ENCODE measurements at places on chromosomes 4 and X.

DNA sequence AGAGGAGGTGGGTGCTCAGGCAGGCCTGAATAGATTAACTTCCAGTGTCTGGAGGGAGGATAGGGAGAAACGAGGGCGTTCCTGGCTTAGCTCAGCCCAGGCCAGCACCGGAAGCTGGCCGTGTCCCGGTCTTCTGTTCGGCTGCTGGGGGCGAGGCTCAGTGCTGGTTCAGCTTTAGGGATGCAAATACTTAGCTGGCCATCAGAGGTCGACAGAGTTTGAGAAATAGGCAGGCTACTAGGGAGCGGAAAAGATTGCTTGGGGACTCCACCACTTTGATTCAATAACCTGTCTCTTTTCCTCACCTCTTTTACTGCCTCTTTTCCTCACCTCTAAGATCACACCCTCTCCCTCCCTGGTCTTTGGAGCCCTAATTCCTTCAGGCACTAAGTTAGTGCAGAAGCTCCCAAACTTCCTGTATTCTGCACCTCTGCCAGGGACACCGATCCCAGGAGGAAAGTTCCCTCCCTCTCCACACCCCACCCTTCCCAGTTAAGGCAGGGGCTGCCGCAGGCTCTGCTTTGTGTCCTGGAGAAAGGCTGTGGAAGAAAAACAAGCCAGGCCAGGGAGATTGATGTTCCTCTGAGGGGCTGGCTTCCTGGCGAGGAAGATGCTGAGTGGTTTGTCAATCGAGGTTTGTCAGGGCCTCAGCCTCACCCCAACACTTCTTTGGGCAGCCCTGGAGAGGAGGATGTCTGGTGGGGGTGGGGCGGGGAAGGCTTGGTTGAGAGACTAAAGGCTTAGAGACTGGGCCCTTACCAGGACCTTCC lies 6.0 kb upstream of the EFNB1 start:
- DNase-seq = peak; percentile 65

- DNase-seq = no peak
Observed at GRCh38 chrX:137574784-137575293, 8.9 kb downstream of the ZIC3 start.

DNA sequence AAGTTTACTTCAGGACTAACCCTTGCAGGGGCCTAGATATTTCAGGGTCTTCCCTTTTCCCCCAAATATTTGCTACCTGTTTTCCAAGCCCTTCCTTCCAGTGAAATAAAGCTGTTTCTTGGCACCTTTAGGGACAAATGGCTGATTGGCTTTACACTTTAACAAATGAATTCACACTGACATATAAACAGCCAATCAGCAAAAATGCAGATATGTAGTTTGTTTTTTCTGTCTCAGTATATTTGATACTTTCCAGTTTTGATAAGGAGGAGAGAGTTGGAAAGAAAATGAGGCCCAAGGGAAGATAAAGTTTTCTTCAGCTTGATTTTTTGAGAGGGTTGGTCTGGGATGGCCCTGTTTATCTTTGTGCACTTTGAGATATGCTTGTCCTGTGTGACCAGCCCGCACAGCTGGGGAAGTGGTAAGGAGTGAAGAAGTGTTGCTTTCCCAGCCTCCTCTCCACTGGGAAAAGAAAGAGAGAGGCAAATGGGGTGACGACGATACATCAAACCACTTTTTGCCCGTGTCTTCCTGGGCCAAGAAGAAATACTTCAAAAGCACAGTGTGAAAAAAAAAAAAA lies 67.5 kb downstream of the MGST2 start:
- DNase-seq = no peak

- DNase-seq = peak; percentile 85
Observed at GRCh38 chr4:33073811-33074210, 2353.6 kb downstream of the PCDH7 start.

DNA sequence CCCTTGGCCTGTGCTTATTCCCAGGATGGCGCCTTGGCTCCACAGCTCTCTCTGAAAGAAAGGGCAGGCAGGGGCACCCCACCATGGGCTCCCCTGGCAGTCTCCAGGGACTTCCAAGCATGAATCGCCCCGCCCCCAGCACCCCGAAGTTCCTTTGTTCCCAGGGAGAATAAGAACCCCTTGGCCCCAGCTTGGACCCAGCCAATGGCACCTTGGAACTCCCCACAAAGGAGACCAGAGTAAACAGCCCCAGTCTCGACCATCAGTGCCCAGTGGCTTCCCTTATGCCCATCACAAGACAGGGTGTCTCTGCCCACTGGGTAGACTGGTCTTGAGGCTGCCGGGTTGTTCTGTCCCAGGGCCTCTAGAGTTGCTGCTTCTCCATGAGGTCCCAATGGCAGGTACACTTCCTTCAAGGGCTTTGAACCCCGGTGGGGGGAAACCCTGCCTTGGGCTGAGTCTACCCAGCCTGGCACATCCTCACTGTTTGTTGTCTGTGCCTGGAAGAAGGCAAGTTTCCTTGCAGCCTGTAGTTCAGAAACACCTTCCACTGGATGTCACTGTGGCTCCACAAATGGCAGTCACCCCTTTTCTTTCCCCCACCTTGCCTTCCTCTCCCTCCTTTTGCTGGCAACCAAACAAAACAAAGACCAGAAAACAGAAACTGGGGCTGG lies 30.8 kb downstream of the NBDY start:
- DNase-seq = no peak

- no peak for DNase-seq
Observed at GRCh38 chr4:102076622-102077021, 268.7 kb downstream of the SLC39A8 start.

GRCh38 chr4:75598390-75598789 lies 31.9 kb downstream of the CDKL2 start:
- DNase-seq = peak; percentile 56

- no peak for DNase-seq
Observed at GRCh38 chrX:17414839-17415238, 39.8 kb downstream of the NHS start.

GRCh38 chr4:38562751-38563198 lies 101.2 kb upstream of the KLF3 start:
- peak; percentile 59 for DNase-seq

DNA sequence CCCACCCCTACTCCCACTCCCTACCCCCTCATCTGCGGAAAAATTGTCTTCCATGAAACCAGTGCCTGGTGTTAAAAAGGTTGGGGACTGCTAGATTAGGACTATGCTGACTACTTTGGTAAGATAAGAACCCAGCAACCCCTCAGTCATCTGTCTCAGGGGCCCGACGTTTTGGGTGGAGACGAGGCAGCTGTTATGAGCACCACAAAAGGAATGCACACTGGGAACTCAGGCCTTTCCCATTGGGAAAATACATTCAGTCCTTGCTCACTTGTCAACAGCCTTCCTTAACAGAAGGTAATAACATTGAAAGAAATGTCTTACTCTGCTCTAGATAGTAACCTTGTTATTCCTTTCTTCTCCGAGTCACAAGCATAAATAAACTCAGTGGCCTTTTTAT lies 310.8 kb downstream of the AFF2 start:
- peak; percentile 49 for DNase-seq

- peak; percentile 4 for DNase-seq
Observed at GRCh38 chrX:37425370-37425769, 76.2 kb downstream of the PRRG1 start.

DNA sequence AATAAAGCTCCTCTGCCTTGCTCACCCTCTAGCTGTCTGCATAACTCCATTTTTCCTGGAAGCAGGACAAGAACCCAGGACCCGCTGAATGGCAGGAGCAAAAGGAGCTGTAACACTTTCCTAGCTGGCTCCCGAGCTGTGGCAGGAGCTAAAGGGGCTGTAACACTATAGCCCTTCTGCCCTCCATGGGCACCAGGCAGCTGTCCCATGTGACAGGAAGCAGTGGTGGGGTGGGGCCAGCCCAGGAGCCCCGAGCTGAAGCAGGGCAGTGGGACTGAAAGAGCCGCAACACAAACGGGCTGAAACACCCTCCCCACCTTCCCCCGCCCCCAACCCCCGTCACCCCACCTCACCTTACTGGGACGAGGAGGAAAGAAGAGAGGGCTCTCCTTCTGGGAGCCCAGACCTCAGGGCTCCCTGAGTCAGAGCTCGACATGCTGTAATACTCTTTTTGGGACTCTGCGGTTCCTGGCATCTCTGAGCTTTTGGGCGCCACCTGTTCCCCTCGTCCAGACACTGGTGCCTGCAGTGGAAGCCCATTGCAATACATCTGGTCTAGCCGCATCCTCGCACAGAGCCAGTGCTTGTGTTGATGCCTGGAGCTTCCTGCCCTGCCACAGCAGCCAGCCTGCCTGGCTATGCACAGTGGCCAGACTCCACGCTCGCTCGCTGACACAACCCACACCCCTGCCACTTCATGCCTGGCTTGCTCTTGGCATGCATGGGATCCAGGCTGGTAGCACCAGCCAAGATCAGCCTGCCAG lies 39.4 kb downstream of the PPM1K start:
- DNase-seq = no peak

GRCh38 chr4:99062120-99062519 lies 26.5 kb downstream of the ADH5 start:
- DNase-seq = peak; percentile 14

- no peak for DNase-seq
Observed at GRCh38 chr4:13316354-13316753, 167.8 kb downstream of the RAB28 start.

DNA sequence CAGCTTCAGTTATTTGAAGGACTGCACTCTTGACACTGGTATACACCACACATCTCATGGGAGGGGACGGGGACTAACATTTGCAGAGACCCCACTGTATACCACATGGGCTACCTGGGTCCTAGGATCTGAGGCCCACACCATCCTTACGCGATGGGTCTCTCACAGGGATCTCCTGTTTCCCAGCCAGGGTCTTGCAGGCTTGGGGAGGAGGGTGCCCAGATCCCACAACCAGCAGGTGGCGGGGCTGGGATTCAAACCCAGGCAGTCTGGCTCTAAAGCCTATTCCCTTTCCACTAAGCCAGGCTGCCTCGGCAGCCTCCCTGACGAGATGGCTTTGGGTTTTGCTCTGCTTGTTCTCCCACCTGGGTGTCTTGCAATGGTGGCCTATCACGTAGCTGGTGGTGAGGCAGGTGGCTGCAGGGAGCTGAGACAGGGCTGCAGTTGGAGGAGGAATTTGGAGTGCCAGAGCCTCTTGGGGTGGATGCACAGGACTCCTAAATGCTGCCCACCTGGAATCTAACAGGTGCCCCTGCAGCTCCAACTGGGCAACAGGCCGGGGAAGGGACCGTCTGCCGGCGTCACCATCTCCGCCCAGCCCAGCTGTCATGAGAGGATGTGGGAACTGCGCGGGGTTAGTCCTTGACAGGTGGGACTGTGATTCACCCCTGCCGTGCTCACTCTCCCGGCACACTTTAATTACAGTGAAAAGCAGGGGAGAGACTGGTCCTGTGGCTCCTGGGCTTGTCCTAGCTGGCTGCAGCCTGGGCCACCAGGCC lies 110.7 kb downstream of the PSAPL1 start:
- DNase-seq = no peak

- DNase-seq = peak; percentile 76
Observed at GRCh38 chrX:139881130-139881529, 51.7 kb downstream of the ATP11C start.

DNA sequence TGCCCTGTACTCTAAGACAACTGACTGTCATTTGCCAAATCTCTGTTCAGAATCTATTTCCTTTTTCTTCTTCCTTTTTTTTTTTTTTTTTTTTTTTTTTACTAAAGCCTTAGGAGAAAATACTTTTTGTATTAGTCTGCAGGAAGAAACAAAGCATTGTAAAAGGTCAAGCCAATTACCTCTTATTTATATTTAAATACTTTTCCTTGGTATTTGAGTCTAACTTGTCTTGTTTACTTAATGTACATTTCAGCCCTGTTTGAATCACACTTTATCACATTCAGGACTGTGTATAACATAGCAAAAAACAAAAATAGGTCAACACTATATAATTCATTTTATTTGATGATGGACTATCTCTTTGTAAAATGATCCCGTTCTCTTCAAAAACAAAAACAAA lies 262.2 kb downstream of the RPA4 start:
- DNase-seq = no peak

DNA sequence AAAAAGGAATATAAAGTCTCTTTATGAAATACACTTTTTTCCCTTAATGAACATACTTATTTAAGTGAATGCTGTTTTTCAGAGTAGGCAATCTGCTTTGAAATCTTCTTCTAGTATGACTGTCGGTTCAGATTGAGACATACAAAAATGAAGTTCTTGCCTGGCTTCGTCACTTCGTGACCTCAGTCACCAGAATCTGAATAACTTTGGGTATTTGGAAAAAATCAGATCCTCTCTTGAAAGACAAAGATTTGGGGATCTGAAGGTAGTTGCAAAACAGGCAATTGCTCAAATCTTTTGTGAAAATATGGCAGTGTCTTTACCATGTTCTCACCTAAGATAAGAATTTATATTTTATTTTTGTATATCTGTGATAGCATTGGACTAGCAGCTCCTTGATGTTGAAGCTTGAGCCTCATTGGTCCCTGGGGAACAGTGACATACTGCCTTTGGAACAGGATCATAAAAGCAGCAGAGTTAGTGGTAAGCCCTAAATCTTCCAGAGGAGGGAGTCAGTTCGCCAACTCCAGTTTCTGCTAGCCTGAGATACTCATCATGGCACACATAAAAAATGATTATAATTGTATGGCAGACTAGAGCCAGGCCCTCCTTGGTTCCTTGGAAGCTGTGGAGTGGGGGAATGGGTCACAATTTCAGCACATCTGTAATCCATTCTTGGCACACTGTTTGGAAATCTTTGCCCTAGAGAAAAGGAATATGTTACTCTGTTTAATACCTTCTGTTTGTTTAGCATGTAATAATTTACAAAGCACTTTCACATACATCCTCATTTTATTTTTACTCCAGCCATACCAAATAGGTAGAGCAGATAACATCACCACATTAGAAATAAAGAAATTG lies 5.0 kb downstream of the ARFIP1 start:
- peak; percentile 77 for DNase-seq

GRCh38 chr4:92679149-92679548 lies 375.4 kb downstream of the GRID2 start:
- no peak for DNase-seq

DNA sequence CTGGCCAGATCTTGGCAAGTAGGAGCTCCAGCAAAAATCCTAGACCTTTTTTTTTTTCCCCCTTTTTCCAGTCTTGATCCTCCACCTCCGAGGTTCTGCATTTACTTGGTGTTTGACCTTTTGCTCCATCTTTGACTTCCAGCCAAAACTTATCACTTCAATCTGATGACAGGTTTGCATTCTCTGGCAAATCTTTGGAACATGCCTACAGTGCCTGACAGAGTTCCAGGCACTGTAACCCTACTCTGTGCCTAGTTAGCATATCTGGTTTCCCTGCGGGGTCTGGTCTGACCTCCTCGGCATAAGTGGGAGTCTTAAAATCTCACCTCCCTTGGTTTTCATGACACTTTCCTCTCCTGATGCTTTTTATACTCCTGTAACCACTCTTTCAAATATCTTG lies 39.4 kb upstream of the NR3C2 start:
- DNase-seq = peak; percentile 4

DNA sequence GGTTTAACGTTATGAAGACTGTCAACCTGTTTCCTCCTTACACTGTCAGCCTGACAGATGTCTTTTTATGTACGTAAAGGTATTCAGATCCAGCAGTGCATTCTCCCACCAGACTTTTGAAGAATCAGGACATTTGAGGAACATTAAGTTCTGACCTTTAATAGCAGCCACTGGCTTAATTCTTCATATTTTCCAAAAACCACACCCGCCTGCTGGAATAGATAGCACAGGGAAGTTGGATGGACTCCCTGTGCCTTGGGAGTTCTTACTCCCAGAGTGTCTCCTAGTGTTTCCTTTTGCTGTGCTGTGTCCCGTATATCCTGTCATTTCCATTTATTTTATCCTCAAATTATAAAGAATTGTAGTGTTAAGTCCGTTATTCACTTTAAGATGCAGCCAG lies 94.5 kb downstream of the AFF1 start:
- no peak for DNase-seq

Measured in fibroblast of upper back skin (primary cell).